T-cell (primary cell): ENCODE measurements at places on chromosomes 3 and 15.

DNA sequence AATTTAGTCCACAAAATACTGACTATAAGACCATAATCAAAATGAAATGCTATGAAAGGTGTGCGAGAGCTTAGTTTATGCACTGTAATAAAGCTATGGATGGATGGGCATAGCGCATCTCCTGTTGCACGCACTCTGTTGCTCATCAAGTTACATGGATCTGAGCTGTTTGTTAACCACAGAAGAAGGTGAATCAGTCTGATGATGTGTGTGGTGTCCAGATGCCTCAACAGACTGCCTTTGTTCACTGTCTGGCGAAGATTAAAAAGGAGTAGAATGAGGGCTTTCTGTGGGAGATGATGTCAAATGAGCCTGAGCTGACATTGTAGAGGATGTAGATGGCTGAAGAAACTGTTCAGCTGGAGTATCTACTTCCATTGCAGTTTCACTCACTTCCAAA lies 36.1 kb downstream of the NSMCE3 start:
- no peak for DNase-seq

DNA sequence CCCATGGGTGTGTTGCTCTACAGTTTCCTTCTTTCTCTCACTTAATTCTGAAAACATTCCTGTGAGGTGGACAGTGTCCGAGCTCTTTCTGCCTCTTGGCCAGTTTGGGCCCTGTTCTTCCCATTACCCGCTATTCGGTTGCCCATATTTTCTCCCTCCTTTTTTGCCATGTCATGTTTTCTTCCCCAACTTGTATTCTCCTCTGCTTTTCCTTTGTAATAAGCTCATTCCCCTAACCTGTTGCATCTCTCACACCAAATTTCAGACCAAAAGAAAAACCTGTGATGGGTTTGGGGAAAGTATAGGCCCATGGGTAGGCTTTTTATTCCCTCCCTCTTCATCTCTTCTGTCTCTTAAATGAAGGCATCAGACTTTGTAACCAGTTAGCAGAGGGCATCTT lies 30.5 kb downstream of the NKIRAS1 start:
- no peak for DNase-seq

GRCh38 chr3:70952033-70952747 lies 631.3 kb downstream of the FOXP1 start:
- no peak for DNase-seq

DNA sequence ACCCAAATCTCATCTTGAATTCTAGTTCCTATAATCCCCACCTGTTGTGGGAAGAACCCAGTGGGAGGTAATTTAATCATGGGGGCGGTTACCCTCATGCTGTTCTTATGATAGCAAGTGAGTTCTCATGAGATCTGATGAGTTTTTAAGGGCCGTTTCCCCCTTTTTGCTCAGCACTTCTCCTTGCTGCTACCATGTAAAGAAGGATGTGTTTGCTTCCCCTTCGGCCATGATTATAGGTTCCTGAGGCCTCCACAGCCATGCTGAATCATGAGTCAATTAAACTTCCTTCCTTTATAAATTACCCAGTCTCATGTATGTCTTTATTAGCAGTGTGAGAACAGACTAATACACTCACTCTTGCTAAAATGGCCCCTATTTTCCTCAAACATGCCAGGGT lies 374.7 kb downstream of the TUSC7 start:
- no peak for DNase-seq

GRCh38 chr3:186385856-186386602 lies 24.0 kb upstream of the DGKG start:
- DNase-seq: no peak
